ENCODE measurements at places on chromosomes 5 and 9.

DNA sequence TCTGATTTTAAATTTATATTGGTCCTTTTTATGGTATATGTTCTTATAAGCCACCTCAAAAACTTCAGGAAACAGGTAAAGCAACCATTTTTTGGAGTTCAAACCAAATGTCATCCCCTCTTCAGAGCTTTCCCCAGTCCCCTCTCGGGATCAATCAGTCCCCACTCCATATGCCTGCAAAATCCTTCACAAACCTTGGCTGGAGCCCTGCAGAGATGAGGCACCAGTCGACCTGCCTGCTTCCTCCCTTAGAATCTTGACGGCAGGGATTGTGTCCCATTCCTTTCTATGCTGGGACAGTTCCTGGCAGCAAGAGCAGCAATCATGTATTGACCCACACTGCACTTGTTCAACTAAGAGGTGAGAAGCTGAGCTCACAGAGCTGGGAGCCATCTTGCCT is 22.6 kb downstream of the B4GALT1 start:
- no peak for DNase-seq

- DNase-seq, result peak; percentile 55
Measured at GRCh38 chr5:77851176-77852067, 75.3 kb upstream of the TBCA start.

GRCh38 chr5:154737667-154738320 is 17.4 kb upstream of the LARP1 start:
- DNase-seq, result no peak

GRCh38 chr5:62742207-62742606 is 163.6 kb downstream of the LRRC70 start:
- DNase-seq, result no peak

- DNase-seq, result no peak
Measured at GRCh38 chr5:174708476-174709207, 15.7 kb upstream of the MSX2 start.

- DNase-seq, result no peak
Measured at GRCh38 chr5:53403291-53403690, 77.1 kb upstream of the FST start.

DNA sequence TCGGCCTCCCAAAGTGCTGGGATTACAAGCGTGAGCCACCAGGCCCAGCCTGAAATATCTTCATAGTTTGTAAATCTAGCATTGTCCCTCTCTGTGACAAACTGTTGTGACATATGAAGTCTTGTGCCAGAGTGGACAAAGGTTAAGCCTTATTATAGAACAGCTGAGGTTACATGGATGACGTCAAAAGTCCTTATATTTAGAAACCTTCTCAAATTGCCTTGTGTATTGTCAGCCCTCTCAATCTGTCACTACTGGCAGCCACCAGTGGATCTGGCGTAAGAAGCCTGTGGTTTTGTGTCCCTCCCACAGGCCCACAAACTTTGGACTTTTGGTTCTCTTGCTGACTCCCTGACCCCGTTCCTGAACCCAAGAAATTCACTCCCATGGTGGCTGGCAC is 79.4 kb upstream of the CCDC112 start:
- DNase-seq, result no peak

DNA sequence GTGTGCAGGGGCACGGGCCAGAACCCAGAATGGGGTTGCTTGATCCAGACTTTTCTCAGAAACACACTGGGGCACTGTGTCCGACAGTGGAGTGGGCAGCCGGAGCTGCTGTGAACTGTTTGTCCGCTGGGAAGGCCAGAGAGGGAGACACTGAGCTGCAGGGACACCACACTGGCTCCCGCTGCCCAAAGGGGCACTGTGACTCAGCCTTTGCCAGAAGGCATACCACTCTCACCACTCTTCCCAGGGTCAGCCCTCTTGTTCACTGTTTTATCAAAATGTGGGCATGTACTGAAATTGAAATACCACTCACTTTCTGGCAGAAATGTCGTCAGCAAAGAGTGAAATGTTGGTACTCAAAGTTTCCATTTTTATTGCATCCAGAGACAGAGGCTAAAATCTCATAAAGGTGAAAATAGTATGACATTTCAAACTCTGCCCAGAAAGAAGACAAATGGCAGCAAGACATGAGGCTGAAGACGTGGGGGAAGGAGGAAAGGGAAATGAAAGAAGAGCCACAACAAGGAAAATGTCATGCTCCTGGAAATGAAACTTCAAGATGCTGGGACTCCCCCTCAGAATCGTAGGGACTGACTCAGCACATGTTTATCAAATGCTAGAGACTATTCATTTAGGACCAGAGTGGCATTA is 4.5 kb upstream of the IL7R start:
- DNase-seq, result no peak

- DNase-seq, result no peak
Measured at GRCh38 chr5:127097278-127097677, 24.0 kb upstream of the C5orf63 start.

GRCh38 chr5:72353046-72353445 is 32.9 kb downstream of the PTCD2 start:
- no peak for DNase-seq

DNA sequence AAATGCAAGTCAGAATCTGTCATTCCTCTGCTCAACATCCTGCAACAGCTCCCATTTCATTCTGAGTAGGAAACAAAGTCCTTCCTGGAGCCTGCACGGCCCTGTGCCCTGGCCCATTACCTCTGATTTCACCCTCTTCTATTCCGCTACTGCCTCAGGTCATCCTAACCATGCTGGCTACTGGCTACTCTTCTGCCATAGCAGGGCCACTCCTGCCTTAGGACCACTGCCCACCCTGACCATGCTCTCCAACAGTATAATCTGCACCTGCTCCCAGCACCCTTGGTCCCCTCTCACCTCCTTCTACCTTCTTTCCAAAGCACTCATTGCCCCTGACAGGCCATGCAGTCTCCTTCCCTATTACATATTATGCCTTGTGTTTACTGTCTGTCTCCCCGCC is 8.2 kb downstream of the DPH7 start:
- DNase-seq, result no peak

- no peak for DNase-seq
Measured at GRCh38 chr5:106964132-106964531, 706.6 kb downstream of the EFNA5 start.

- DNase-seq, result no peak
Measured at GRCh38 chr5:1321576-1321975, 23.3 kb downstream of the CLPTM1L start.

GRCh38 chr9:7536310-7536939 is 263.2 kb downstream of the DMAC1 start:
- DNase-seq, result peak; percentile 81

DNA sequence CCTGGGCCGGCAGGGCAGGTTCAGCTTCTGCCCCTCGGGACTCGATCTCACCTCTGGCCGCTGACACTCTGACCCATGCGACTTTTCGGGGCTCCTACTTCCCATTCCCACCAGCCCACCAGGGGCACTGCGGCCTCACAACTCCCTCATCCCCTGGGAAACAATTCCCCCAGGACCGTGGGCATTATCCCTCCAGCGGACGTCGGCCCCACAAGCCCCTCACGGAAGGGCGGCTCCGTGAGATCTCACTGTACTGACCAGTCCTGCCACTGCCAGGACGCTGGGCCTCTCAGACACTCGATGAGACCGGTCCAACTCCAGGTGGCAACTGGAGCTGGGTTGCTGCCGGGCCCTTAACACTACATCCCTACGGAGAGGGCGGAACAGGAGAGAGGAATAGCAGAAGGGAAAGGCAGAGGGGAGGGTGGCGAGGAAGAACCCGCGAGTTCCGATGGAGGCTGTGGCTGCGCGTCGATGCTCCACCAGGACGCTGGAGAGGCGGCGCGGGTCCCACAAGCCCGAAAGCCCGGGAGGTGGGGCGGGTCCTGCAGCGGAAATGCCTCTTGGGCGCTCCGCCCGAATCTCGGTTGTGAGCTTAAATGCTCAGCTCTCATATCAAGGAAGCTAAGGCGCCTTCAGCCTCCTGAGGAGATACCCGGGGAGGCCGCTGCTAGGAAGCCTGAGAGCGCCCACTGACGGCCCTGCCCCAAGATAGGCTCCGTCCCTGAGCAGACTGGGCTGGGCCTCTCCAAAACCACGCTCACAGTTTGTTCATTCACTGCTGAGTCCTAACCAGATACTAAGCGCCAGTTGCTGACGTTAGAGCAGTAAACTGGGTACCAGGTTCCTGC is 36.3 kb downstream of the VCP start:
- peak; percentile 81 for DNase-seq

GRCh38 chr5:82635561-82636288 is 357.6 kb upstream of the RPS23 start:
- DNase-seq, result no peak

DNA sequence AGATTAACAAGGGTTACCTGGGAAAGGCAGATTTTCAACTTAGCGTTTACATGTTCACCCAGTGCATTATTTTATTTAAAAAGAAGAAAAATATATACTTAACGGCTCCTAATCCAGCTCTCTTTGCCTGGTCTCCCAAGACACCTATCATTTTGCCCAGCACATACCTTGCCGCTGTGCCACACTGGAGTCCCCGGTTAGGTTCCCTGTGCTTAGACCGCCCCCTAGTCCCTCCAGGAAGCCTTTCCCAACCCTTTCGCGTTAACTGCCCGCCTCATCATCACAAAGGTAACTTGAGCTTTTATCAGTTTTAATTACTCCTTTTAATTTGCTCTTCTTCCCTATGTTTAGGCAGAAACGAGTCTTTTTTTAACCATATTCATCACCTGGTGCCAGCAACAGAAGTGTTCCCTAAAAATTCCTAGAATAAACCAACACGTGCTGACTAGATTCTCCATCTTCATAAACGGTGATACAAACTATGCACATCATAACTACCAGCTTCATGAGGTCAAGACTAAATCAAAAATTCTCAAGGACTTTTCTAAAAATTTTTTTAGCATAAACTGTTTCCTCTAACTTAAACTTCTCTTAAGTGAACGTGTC is 19.7 kb downstream of the DNAJA1 start:
- peak; percentile 25 for DNase-seq

GRCh38 chr5:172600571-172600970 is 40.5 kb upstream of the NEURL1B start:
- no peak for DNase-seq

DNA sequence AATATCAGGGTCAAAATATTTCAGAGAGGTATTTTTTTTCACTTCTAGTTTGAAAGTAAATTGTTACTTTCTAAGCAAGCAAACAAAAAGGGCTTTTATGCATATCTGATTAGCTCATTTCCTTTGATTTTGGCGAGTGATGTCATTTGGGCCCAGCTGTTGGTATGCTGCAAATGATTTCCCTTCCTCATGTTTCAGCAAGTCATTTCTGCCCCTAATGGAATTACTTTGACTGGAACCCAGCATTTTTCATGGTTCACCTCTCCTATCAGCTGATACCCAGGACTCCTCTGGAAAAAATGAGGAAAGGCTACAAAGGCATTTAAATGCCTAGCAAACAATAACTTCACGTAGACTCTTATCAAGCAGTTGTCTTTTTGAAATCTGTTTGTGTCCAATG is 500.6 kb downstream of the EBF1 start:
- peak; percentile 10 for DNase-seq

GRCh38 chr5:142542906-142543305 is 143.0 kb downstream of the FGF1 start:
- no peak for DNase-seq

DNA sequence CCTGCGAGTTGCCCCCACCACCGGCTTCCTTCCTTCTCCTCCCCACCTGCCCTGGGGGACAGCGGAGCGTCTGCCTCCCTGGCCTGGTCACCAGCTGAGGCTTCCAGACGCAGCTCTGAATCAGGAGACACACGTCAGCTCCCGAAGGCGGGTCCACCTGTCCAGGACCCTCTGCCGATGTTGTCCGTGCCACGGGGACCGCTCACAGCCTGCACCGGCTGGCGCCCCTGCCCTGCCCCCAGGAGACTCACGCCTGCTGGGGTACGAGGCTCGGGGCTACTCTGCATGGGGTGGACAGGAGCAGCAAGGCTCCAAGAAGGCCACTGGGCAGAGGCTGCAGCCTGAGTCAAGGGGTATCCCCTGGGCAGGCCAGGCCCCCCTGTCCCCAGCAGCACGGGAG is 1.9 kb upstream of the CCDC187 start:
- DNase-seq, result no peak

- DNase-seq, result peak; percentile 33
Measured at GRCh38 chr5:38258319-38259061, at the start of gene EGFLAM. TSS of gene EGFLAM (plus strand) at chr5:38258559. CDS start at chr5:38258755, 196 bp downstream.

- no peak for DNase-seq
Measured at GRCh38 chr5:68528821-68529273, 313.3 kb downstream of the PIK3R1 start.

DNA sequence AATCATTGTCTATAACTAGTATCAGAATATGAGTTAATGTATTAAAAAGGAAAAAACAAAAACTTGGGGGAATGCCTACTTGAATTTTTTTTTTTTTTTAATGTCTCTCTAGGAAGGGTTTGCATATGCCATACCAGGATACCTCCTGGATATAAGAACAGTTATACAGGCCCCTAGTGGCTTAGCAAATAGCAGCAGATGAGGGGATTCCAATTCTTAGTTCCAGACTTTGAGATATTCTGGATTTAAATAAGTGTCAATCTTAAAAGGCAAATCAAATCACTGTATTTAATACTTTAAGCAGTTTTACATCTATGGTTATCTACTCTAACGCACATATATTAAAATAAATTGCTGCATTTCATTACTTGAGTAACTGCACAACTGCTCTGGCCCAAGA is 1055.5 kb upstream of the DMAC1 start:
- peak; percentile 49 for DNase-seq

DNA sequence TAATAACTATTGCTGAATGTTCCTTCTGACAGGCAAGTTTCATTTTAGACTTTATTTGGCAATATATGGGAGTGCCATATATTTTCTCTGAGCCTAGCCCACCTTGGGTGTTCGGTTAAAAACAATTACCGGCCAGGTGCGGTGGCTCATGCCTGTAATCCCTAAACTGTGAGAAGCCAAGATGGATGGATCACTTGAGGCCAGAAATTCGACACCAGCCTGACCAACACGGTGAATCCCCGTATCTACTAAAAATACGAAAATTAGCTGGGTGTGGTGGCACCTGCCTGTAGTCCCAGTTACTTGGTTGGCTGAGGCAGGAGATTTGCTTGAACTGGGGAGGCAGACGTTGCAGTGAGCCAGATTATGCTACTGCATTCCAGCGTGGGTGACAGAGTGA is 47.9 kb downstream of the TNFSF15 start:
- no peak for DNase-seq

DNA sequence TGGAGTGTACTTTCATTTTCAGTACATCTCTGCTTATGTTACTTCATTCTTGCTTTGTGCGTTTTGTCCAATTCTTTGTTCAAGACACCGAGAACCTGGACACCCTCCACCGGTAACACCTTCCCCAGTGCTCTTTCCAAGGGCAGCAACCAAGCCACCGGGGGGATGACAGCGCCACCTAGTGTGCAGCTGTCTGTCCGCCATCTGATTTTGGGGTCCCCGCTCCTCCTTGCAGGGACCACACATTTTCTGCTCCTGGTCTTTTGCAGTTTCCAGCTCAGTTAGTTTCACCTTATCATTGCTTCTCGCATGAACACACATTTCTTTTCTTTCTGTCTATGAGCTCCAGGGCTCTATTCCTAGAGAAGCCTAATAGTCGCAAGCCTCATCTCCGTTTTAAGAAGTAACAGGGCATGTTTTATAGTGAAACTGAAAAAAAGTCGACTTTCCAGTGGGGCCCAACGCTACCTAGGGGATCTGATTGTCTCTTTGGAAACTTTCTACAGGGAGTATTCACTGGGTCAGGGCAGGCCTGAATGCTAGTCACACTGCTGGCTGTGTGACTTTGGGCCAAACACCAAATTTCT is 152.1 kb downstream of the FSTL4 start:
- DNase-seq, result peak; percentile 51

- DNase-seq, result no peak
Measured at GRCh38 chr5:13248253-13248652, 696.2 kb downstream of the DNAH5 start.

All from hematopoietic multipotent progenitor cell treated with erythropoietin and hydrocortisone succinate and interleukin-3 and kit ligand, for 4 days (in vitro differentiated cells).